C1 segment of cervical spinal cord (tissue), 14 donors: ENCODE measurements at places on chromosomes 5 and 9.

- DNase-seq, result no peak
These were observed 3.2 kb upstream of the FUBP3 start for GRCh38 chr9:130576176-130576575.

DNA sequence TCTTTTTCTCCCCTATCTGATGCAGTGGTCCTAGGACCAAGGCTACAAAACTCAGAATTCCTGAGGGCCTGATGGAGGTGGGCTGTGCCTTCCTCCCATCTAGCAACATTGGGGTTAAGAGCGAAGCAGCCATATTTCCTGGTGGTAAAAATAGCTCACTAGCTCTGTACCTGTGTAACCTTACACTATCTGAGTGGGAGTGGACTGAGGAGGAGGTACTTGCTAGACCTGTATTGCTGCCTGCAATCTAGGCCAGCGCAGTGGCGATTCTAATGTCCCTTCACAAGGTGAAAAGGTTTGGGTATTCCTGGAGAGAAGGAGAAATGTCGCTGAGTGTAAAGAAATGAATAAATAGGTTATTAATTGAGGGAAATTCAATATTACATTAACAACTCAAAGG lies 80.2 kb upstream of the LIFR start:
- DNase-seq, result no peak

- DNase-seq, result no peak
These were observed 6.5 kb downstream of the ADAMTS13 start for GRCh38 chr9:133428617-133429101.

GRCh38 chr9:3337515-3338225 lies 188.1 kb downstream of the RFX3 start:
- no peak for DNase-seq

DNA sequence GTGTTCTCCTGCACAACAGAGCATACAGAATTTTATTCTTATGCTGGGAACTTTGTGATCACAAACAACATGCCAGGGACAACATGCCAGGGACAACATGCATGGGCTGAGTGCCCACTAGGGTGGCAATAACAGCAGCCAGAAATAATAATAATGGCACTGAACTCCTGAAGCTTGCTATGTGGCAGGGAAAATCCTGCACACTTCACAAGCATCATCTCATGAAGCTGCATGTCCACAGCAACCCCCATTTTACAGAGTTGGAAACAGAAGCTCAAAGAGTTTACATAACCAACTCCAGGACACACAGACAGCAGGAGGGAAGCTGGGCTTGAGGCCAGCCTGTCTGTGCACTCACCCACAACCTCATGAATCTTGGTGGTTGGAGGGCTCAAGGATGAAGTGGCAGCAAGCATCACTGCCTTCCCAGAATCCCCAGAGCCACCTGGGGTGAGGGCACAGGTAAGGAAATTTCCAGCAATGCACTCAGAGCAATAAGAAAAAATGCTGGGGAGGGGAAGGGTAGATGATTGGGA lies 111.4 kb downstream of the GABBR2 start:
- no peak for DNase-seq
